ENCODE measurements at places on chromosomes 4 and X.

DNA sequence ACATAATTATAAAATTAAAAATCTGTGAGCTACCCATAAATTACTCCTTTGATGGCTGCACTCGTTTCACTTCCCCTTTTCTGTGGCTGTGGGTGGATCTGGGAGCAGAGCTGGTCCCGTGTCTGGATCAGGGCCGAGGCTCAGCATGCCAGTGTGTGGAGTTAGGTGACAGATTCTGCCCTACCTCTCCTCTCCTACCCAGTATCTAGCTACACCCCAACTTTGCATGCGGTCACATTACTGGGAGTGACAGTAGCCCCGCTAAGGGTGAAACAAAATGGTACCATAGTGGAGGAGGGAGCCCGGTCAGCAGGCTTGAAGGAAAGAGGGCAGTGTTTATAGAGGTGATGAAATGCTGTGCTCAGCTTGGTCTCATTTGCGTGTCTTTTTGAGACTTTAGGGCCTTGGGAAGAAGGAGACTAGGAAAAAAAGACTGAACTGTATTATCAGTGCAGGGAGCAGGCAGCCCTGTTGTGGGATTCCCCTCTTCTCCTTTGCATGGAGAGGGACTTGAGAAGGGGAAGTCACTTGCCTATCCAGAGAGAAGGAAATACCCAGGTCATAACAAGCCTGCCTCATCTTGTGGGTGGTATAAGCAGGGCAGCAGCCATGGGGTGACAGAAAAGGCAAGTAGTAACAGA is 48.4 kb downstream of the ARHGAP10 start:
- DNase-seq, result no peak

- no peak for DNase-seq
Observed at GRCh38 chr4:73885574-73886267, 16.5 kb downstream of the CXCL1 start.

GRCh38 chr4:147954850-147955249 is 223.0 kb downstream of the ARHGAP10 start:
- DNase-seq, result no peak

- DNase-seq, result no peak
Observed at GRCh38 chr4:7158991-7159390, 33.3 kb upstream of the SORCS2 start.

GRCh38 chr4:81471298-81471587 is 464 bp downstream of the RASGEF1B start:
- no peak for DNase-seq

GRCh38 chr4:107693132-107693531 is 26.9 kb downstream of the PAPSS1 start:
- DNase-seq, result no peak

GRCh38 chr4:174553828-174554227 is 31.5 kb upstream of the HPGD start:
- DNase-seq, result no peak

DNA sequence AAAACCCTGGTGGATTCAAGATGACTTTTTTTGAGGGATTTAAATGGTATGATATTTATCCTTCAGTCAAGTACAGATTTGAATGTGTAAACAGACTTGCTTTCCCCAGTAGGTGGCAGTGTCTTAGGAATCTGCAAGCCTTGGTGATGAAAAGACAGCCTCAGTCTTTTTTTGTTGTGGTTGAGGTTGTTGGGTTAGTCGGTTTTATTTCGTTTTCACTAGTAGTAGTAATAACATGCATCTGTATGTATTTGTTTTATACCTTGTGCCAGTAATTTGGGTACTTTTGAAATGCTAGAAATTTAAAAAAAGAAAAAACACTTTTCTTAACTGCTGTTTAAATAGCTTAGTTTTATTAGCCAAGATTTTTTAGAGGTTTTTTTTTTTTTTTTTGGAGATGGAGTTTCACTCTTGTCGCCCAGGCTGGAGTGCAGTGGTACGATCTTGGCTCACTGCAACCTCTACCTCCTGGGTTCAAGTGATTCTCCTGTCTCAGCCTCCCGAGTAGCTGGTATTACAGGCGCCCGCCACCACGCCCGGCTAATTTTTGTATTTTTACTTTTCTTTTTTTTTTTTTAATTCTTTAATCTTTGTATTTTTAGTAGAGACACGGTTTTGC is 39.2 kb downstream of the COPS4 start:
- DNase-seq, result peak; percentile 68

- no peak for DNase-seq
Observed at GRCh38 chrX:46140272-46140671, 404.9 kb downstream of the ZNF674 start.

- DNase-seq, result no peak
Observed at GRCh38 chr4:89665662-89666061, 171.3 kb downstream of the SNCA start.

GRCh38 chr4:140326395-140326993 is 47.0 kb upstream of the SCOC start:
- DNase-seq, result peak; percentile 8

- no peak for DNase-seq
Observed at GRCh38 chrX:5305452-5305851, 923.2 kb downstream of the NLGN4X start.

GRCh38 chr4:86400216-86400615 is 40.4 kb upstream of the MAPK10 start:
- DNase-seq, result no peak

DNA sequence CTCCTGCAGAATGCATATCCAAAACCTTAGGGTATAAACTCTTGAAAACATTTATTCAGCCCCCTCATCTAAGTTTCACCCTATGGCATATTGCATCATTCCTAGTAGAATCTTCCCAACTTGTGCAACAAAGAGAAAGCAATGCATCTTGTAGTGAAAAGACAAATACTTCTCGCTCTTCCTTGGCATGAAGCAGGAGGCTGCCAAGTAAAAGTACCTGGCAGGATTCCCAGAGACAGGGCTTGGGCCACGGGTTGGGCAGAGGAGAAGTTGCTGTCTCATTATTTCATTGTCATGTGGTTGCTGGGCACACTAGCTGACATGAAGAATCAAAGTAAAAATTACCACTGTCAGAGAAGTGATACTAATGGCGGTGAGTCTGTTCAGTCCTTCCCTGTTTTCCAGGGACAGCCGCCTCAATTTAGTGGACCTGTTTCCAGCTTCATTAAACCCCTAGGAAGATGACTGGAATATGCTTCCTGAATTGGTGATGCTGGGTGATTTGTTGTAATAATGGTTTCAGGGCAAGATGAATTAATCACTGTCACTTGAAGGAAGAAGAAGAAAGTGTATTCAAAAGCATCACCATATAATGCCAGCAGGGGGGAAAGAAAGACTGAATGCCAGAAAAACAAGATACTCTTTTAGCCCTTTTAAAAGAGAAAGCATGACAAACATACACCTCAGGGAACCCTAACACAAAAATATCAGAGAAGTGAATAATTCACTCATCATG is 380.5 kb upstream of the IGFBP7 start:
- DNase-seq, result no peak

DNA sequence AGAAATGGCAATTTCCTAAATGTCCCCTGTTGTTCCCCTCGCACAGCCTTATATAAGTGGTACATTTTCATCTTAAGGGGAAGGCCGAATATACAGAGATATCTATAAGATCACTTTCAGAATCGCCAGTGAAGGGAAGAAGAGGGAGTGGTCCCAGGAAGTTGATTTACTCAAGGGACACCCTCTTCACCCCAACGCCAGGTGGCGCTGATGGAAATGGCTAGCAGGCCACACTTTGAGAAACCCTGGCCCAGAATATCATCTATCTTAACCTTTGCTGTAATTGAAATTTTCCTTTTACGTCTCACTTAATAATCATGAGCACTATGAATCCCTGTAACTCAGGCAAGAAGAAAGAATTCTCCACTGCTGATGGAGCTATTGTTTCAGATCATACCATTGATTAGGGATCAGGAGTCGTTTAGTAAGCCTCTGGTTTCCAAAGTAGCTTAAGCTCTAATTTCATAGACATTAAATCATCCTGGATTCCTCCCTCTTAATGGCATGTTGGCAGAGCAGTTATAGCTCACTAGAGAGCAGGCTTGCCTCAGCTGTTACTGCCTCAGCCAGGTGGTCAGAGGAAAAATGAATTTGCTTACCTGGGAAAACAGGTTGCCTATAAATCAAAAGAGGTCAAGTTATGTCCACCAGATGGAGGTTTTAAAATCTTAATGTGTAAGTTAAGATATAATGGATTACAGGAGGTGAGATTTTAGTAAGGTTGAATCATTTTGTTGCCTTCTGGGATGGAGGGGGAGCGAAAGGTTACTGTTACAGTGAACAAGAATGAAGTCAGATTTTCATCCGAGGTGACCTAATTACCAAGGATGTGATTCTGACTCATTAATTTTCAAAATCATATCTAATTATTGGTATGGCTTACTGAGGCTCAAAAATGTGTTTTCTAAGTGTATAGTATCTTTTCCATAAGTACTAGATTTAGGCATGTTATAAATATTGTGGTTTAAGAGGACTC is 941.2 kb upstream of the TENM3 start:
- DNase-seq, result no peak

DNA sequence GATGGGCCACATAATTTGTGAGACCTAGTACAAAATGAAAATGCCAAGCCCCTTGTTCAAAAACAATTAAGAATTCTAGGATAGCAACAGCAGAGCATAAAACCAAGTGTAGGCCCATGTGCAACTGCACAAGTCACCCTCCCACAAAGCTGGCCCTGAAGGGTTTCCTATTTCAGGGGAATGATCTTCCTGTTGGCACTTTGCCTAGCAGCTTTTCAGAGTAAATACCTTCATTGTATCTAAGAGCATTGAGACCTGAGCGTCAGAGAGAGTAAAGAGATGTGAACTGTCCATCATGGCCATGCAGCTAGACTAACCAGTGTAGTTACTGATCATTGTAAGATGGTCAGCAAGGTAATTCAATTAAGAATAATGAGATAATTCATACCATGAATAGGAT is 113.6 kb downstream of the CNKSR2 start:
- DNase-seq, result peak; percentile 53

- no peak for DNase-seq
Observed at GRCh38 chr4:39942507-39942906, 35.2 kb downstream of the PDS5A start.

- no peak for DNase-seq
Observed at GRCh38 chrX:132292793-132293192, 73.5 kb upstream of the RAP2C start.

- DNase-seq, result no peak
Observed at GRCh38 chr4:90113881-90114457, 13.2 kb upstream of the CCSER1 start.

- no peak for DNase-seq
Observed at GRCh38 chrX:133254666-133255065, 36.5 kb upstream of the TFDP3 start.

GRCh38 chr4:188780686-188781085 is 641.4 kb downstream of the TRIML1 start:
- DNase-seq, result no peak

DNA sequence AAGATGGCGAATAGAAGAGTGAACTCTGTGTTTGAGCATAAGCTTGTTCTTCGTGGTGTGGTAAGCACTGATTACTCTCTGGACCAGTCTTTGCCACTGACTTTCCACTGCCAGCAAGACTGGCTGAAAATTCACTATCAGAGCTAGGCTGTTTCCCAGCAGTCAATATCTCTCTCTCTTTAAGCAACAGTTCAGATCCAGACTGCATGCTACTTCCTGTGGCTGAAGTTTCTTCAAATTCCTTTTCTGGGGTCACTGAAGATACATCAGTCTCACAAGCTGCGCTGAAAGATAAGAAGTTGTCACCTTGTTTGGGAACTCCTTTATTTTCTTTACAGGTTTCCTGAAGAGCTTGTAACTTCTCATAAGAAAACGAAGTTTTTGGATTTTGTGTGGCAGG is 54.0 kb upstream of the FAM120C start:
- no peak for DNase-seq

DNA sequence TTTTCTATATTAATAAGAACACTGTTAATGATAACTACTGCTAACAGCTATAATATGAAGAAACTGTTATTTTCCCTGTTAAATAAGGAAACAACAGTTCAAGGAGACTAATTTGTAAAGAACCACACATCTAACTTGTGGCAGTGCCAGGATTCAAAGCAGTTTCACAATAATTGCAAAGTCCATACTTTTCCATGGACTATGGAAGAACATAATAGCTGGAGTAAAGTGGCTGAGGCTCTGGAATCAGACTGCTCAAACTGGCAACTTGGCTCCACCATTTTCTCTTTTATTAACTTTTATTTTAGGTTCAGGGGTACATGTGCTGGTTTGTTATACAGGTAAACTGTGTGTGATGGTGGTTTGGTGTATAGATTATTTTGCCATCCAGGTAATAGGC is 393.7 kb upstream of the CPEB2 start:
- DNase-seq, result no peak

DNA sequence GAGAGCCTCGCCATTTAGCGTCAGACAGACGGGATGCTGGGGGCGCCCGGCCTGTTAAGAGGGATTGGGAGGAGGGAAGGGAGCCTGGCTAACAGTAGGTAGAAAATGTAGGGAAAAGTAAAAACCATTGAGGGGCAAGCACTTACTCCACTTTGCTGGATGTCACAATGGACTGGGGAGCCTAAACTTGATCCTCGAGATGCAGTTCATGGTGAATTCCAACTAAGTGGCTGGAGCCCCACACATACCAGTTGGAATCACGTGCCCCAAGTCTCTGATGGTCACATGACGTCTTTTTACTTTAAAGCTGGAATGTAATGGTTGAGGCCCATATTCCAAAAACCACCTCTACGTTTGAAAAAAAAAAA is 1.5 kb downstream of the PLS3 start:
- no peak for DNase-seq

DNA sequence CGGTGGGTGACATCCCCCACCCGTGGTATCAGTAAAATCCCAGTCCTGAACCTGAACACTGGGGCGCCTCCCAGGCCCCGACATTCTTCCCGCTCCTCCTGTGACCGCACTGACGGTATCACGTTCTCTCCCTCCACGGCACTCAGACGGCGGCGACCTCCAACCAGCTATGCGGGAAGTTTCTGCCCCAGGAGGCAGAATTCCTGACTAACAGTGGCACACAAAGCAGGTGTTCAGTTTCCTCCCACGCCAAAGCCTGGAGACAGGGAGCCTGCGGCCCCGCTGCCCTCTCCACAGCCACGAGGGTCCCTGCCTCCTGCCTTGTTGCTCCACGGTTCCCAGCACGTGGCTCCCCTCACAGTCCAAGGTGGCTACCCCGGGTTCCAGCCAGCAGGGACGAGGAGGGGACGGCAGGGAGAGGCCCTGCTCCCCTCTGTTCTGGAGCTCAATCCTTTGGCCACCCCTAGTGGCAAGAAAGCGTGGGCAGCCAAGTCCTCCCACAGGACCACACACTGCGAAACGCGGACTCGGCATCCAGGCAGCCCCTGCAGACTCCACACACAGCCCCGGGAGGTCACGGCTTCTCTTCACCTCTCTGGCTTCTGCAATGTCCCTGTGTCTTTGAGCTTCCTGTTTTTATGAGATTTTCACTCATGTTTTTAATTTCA is 15.2 kb downstream of the CTBP1 start:
- no peak for DNase-seq

- no peak for DNase-seq
Observed at GRCh38 chr4:116627545-116627944, 457.8 kb downstream of the TRAM1L1 start.

DNA sequence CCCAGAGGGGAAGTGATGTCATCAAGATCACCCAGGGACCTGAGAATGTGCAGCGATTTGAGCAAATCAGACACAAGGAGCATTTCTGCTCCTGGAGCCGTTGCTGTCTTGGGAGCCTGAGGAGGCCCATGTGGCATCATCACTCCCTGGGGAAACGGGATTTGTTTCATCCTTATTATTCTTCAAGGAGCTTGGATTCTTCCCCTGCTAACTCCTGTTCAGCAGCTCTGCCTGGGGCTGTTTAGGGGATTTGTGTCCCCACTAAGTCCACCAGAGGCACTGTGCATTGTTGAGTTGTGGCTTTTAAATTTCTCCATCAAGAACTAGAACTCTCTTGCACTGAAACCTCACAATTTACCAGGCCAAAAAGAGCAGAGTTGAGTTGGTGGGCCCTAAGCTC is 104.2 kb upstream of the MSX1 start:
- no peak for DNase-seq

GRCh38 chr4:48858130-48858529 is 27.2 kb downstream of the OCIAD1 start:
- no peak for DNase-seq
